ENCODE measurements at places on chromosomes 7 and 10.

- no peak for DNase-seq
Measured at GRCh38 chr10:91800182-91800581, 2.0 kb downstream of the TNKS2 start.

- no peak for DNase-seq
Measured at GRCh38 chr7:81469869-81470723, 299.8 kb downstream of the HGF start.

DNA sequence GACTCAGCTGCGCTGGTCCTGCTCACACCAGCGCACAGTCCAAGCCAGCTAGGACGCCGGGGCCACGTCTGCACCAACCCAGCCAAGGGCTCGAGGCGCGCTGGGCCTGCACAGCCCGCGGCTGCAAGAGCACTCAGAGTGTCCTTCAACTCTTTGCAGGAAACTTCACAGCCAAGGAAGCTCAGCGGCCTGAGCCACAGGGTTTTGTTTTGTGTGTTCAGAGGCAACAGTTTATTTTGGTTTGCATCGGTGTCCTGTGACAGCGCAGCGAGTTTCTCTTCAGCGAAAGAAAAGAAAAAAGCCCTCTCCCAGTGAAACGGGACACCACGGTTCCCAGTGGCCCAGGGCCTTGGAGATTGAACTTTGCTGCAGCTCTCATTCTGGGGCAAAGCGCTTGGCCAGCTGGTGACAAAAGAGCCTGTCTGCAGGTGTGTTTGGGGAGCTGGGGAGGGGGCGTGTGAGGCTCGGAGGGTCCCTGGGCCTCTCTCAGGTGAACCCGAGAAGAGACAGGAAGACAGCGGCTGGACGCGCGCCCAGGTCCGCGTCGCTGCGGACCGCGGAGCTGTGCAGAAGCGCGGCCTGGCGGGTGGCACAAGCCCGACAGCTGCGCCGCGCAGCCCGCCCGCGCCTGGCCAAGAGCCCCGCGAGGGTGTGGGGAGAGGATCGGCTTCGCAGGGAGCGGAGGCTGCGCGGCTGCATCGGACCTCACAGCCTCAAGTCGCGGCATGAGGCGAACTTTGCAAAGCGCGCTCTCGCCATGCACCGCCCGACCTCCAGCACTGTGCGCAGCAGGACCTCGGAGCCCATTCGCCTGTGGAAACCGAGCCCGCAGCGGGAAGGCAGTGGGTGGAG lies 922 bp downstream of the CXCL12 start:
- DNase-seq: peak; percentile 8

GRCh38 chr7:11404355-11404754 lies 427.6 kb downstream of the THSD7A start:
- DNase-seq: no peak

DNA sequence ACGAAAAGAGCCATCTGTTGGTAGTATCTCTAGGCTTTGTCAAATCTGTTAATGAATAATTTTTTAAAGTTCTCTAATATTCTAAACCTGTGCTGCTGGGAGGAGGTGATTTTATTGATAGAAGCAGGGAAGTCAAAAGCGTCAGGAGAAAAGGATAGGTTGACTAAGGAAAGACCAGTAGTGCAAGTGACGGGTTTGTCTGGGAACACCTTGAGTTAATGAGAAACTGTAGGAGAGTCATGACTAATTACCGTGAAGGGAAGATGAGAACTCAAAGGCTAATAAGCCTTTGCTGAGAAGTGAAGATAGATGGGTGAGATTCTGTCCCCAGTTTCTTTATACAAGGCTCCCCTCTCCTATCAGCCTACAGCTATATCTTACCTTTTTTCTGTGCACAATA lies 5.0 kb upstream of the PDK4 start:
- DNase-seq: no peak

DNA sequence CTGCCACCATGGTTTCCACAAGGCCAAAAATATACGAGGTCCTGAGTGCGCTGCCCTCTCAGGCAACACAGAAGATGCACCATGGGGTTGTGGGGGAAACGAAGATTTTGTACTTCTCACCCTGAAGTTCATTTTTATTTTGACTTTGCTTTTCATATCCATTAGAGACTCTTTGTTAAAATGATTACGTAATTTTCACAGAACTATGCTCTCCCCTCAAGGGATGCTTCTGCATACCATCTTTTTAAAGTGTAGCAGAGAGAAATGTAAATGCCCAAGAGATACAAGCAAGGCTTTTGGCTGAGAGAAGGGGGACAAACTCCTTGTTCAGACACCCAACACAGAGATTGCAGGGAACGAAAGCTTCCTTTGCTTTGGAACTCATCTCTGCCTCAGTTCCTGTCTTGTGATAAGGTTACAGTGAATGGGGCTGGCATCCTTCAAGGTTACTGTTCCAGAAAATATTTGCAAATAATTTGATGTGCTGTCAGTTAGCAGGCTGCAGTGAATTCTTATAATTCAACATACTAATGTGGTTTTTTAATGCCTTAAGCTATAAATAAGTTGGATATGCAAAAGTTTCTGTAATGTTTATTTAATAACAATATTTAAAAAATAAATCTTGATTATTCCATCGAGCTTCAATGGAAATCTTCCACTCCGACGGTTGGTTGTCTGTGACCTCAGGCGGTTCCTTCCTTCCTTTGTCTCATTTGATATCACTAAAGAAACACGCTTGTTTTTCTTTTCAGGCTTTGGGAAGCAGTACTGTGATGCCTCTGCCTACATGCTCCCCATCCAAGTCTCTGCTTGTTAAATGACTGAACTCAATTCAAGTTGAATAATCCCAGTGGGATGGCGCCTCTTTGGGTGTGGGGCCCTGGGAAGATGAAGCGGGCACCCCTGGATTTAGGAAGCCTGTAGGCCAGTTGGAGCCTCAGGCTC lies 209.3 kb upstream of the CTBP2 start:
- no peak for DNase-seq
